ENCODE measurements at places on chromosomes 16 and 17. TPM values are rescaled to one million over a fixed set of nuclear protein-coding genes. Genes with fewer than 3 reads are reported as not detected.

DNA sequence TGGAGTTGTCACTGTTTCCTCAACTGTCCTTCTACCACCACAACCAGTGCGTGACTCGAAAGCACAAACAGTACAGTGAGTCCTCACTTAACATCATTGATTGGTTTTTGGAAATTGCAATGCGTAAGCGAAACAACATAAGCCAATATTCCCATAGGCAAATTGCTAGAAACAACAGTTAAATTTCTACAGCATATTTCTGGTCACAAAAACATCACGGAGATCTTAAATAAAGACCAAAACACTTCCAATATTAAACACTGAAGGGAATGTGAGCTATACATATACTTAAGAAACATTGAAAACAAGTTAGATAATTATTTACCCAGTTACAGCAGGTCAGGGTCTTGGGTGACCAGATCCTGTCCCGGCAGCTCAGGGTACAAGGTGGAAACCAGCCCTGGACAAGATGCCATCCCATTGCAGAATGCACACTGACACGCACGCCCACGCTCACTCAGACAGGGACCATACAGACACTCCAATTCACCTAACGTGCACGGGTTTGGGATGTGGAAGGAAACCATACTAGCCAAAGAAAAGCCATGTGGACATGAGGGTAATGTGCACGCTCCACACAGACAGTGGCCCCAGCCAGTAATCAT, 4.7 kb downstream of the SLC13A5 start:
- DNase-seq, result no peak

The PPP1R9B gene
- 34.7 TPM for total RNA-seq

The HAGH gene
- 219 TPM for total RNA-seq

GRCh38 chr17:19904412-19904811, 36.7 kb upstream of the ULK2 start:
- DNase-seq, result no peak

The GP1BA gene
- total RNA-seq, result not detected

The TBC1D3G gene
- total RNA-seq, result not detected

DNA sequence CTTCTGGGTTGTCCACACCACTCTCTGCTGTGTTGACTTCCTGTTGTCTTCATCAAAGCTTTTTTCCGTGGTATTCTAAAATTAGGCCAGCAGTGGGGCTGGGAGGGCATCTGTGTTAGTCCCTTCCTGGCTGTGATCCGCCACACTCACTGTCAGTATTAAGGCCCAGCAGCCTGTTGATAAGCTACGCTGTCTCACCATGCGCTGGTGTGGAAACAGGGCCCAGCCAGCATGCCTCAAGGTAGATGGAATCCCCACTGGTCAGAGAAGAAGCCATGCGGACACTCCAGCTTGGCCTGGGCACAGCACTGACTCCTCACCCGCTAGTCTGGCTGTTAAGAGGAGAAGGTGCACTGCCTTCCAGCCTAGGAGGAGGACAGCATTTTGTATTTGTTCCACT, 11.4 kb downstream of the CDR2L start:
- DNase-seq, result no peak

- no peak for DNase-seq
Measured at GRCh38 chr16:445566-445965, 20.1 kb downstream of the RAB11FIP3 start.

- DNase-seq, result no peak
Measured at GRCh38 chr17:38912221-38912813, 13.1 kb upstream of the LASP1NB start.

- DNase-seq, result no peak
Measured at GRCh38 chr17:50459756-50460155, 8.9 kb downstream of the CHAD start.

The KRTAP2-3 gene
- total RNA-seq, result not detected

GRCh38 chr17:58517378-58517927, 3.0 kb upstream of the MTMR4 start:
- DNase-seq, result no peak

The TERB1 gene
- total RNA-seq, result not detected

- DNase-seq, result no peak
Measured at GRCh38 chr16:89161763-89162713, 9.5 kb upstream of the CDH15 start.

The SLC6A4 gene
- not detected for total RNA-seq

DNA sequence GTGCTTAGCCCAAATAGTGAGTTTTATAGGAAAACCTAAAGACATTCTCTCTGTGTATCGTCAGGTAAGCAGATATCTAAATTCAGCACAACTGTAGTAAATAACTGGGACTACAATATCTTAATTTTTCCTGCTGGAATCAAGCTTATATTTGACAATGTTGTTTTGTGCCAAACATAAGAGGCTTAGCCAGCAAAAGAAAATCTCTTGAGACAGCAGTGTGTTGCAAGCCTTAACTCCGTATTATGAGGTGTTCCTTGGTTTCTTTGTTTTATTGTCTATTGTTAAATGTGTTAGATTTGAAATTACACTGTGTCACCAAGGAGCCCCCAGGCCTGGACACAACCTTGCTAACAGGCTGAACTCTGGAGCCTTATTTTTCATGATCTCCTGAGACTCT, 1570.6 kb upstream of the GOT2 start:
- no peak for DNase-seq

The TP53TG3 gene
- not detected for total RNA-seq

The DCAF7 gene
- total RNA-seq, result 9.8 TPM

GRCh38 chr16:54932737-54933254, 2.1 kb downstream of the IRX5 start:
- DNase-seq, result peak; percentile 46

GRCh38 chr17:82961366-82962162, 117.8 kb upstream of the METRNL start:
- DNase-seq, result no peak

DNA sequence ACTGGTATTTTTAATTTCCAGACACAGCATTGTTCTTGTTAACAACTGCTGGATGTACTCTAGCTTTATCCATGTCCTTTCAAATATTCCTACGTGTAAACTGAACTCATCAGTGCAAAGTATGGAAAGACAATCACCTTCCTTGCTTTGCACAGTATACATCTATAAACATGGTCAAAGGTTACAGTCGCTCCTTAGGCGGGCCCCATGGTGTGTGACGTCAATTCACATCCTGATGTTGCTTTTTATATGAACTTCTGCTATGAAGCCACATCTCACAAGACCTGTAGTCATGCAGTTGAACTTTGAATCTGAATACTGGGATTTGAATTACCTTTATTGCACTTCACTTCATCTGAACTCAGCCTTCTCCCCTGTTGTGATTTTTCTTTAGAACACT, 447.6 kb upstream of the PSMD7 start:
- no peak for DNase-seq

- DNase-seq, result peak; percentile 42
Measured at GRCh38 chr17:43766413-43767052, 7.9 kb upstream of the SOST start.

The DNASE1L2 gene
- not detected for total RNA-seq

DNA sequence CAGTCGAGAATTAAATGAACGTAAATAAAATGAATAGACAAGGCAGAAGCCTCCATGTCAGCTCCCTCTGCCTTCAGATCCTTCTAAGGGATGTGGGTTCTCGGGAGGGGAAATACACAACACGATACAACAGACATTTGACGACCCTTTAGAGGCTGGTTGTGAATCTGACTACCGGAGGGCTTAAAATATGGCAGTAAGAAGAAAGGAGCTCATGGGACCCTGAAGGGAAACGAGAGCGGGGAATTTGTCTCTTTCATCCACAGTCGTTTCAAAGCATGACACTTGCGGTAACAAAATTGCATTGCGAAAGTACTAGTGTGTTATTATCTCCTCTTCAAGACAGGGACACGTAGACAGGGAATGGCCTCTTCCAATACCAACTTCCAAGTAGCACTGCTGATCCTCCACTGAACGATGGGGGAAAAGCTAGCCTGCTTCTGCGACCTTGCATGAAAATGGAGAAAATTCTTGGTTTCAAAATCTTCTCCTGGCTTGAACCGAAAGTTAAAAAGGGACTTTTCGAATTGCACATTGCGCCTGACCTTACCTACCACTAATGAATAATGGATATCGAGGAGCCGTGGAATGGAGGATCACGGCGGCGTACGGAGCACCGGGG, 1.2 kb upstream of the TNRC6C start:
- peak; percentile 25 for DNase-seq

The HS3ST6 gene
- not detected for total RNA-seq

GRCh38 chr16:56988948-56989945, at the start of gene NLRC5:
Gene NLRC5, plus strand, starts transcription at chr16:56989557. Its CDS starts 31,156 bp downstream, at chr16:57020713.
- DNase-seq, result peak; percentile 67

- peak; percentile 72 for DNase-seq
Measured at GRCh38 chr17:79850571-79851460, 11.6 kb upstream of the CBX4 start.

- DNase-seq, result no peak
Measured at GRCh38 chr16:48507391-48507790, 102.6 kb downstream of the N4BP1 start.

DNA sequence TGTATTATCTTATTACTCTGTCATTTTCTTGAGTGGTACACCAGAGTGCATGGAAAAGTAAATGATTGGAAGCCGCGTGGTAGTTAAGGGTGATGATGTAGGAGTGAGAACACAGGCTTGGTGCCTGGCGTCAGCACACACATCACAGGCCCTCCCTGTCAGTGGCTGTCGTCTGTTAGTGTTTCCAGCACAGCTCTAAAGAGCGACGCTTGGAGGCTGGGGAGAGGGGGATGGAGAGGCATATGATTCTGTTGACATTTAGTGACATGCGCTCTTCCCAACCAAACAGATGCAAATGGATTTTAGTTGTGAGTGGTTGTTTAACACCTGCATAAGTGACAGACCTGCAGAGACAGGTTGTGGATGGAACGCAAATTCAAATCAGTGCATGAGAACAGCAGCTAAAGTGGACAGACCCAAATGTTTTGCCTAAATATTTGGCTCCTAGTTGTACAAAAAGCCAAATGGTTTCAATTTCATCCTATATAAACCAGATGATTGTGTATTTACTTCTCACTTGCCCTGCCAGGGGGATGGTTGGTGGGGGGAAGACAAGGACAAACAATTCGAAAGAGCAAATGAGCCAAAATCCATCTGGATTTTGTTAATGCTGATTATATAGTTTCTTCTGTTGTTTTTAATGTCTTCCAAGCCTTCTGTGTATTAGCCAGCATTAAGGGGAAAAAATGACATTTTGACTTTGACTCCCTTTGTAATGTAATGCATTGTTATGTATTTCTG, 222.3 kb downstream of the WWOX start:
- no peak for DNase-seq

DNA sequence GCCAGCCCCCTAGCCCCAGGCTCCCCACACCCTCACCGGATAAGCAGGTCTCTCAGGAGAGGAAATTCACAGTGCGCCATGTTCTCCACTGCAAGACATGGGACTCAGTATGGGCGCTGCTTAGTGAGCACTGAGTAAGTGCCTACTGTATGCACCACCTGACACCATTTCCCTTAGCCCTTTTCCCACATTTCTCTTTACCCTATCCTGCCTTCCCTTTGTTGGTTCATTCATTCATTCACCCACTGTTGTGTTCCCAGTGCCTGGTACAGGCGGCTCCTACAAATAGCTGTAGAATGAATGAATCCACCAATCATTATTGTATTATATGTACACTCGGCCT, 10.1 kb downstream of the SEPTIN12 start:
- DNase-seq, result no peak

DNA sequence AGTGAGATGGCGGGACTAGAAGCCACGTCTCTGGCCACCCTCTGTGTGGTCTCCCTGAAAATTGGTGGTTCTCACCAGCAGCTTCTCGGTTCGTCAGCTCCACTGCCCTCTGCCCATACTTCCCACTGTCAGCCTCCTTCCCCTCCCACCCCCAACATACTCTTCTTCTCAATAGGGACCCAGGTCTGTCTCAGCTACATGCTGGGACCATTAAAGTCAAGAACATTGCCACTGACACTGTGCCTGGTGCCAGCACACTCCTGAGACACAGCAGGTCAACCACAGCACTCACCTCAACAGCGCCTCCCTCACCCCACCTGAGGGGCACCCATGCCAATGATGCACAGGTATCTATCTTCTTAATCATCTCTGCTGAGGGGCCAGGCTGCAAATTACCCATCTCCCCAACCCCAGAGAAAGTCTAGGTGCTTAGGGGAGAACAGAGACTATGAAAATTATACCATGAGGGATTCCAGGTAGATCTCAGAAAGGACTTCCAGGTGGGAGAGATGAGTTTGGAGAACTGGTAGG, 1.3 kb downstream of the PLXDC1 start:
- no peak for DNase-seq

The TVP23B gene
- 69.6 TPM for total RNA-seq

GRCh38 chr17:35799942-35800341, 4.5 kb upstream of the MMP28 start:
- peak; percentile 6 for DNase-seq

DNA sequence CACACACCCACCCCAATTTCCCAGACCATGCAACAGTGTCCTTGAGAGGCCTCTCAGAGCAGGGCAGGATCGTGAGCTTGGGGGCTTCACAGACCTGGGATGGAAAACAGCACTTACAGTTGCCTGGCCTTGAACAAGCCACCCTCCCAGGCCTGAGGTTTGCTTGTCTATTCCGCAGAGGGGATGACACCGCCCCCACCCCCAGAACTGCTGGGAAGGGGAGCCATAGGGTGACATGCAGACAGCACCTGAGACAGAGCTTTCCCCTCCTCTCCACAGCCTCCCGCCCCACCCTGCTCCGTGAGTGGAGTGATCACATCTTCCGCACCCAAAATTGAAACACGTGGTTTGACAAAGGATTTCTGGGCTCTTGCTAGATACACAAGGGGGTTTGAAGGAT, 131.5 kb upstream of the TNRC6C start:
- DNase-seq, result no peak

DNA sequence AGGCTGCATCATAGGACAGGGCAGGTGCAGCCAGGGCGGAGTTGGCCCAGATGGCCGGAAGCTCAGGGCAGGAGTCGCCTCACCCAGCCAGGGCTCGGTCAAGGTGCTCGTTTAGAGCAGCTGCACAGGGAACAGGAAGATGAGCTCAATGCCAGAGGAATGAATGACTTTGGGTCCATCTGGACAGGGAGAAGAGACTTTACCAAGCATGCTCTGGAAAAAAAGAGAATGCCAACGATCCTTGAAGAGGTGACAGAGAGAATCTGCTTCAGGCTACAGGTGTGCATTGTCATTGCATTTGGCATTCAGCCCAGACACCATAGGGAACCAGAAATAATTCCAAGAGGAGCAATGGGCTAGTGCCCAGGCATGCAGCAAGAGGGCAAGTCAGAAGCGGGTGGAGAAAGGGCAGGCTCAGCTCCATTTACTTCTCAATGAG, 6.7 kb upstream of the MPP3 start:
- DNase-seq, result peak; percentile 93

The TXNL4B gene
- total RNA-seq, result 12.9 TPM

DNA sequence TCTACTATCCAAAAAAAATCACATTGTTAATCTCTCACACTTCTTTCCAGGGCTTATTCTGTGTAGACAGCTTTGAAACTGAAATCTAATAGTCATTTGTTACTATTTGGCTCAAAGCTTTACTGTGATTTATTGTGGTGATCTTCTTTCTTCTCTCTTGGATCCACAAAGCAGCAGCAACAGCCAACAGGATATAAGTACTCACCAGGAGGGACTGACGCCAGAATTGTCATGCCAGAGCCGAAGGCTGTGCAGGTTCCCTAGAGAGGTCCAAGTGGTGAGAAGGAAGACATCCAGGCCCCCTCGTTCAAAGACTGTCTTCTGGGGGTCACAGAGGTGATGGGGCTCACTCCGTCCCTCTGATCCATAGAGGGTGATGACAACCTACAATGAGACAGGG, 33.3 kb downstream of the PKD1L3 start:
- no peak for DNase-seq

All from Caki2 (cell line).